Adrenal gland (tissue), 19 donors: ENCODE measurements at places on chromosomes 7 and 10.

GRCh38 chr7:112001091-112001826 lies 204.9 kb downstream of the DOCK4 start:
- peak; percentile 5 for DNase-seq

GRCh38 chr10:1716839-1717238 lies 20.5 kb downstream of the ADARB2 start:
- DNase-seq, result no peak

GRCh38 chr7:101106386-101106785 lies 20.5 kb upstream of the SERPINE1 start:
- no peak for DNase-seq

GRCh38 chr10:98539578-98539977 lies 92.8 kb upstream of the HPS1 start:
- DNase-seq, result no peak

GRCh38 chr7:149257146-149257545 lies 4.8 kb upstream of the ZNF783 start:
- no peak for DNase-seq

DNA sequence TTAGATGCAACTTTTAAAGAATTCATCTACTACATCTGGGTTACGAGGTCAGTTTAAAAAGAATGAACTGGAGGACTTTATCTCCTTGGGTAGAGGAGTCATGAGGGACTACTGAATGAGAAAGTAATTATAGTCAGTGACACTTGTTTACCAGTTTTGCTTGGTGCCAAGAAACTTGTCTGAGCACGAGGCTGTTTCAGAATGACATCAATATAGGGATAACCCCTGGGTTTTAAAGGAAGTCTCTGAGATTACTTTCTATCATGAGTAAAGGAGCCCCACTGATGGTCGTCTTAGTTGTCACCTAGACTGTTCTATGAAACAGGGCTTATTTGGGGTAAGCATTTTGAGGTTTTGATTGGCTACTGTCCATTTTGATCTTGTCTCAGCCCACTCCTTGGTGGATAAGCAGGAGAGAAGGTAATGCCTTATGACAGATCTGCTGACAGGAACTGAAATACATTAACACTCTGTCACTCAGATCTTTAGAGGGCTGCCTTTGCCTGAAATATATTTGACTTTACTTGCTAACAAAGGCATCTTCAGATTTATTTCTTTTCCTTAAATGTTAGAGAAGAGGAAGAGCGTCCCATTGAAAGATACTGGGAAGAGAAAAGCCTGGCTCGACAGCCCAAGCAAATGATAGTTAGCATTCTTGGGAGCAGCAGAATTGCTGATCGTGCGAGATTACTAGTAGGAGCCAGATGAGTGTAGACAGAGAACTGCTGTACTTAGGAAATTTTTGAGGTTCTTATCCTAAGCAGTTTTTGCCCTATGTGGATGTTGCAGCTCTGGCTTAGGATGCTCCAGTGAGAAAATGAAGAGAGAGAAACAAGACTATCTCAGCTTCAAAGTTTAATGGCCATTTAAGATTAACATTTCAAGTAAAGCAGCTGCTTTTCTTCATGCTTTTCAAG lies 299.2 kb upstream of the LRGUK start:
- DNase-seq, result no peak

DNA sequence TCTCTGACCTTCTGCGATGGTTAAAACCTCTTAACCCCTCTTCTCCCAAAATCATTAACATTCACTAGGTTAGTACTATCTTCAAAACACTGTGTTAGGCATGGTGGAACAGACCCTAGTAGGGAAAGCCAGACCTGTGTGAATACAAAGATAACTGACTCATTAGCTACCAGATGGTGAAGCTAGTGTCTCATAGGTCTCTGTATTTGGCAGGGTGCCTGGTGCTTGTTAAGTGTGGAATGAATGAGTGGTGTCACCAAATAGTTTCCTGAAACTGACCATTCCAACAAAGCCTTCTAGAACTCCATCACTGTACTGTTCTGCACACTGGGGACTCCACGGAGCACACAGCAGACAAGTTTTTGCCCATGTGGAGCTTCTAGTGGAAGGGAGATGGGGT lies 27.7 kb upstream of the TM9SF3 start:
- DNase-seq, result peak; percentile 51

- no peak for DNase-seq
Observed at GRCh38 chr7:52355053-52355452, 680.4 kb upstream of the POM121L12 start.

DNA sequence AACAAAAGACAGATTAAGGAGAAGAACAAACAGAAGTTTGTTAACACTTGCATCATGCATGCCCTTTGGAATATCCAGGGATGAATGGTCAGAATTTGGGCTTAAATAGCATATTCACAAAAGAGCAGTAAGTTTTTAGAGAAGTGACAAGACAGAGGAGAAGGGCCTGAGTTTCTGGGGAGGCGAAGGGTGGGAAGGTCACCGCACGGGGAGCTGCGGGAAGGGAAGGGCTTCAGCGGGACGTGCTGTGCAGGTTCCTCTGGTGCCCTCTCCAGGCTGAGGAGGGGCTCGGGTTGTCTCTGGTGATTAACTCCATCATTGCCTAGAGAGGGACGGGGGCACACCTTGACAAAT lies 10.4 kb upstream of the ZNF22 start:
- DNase-seq, result peak; percentile 11

DNA sequence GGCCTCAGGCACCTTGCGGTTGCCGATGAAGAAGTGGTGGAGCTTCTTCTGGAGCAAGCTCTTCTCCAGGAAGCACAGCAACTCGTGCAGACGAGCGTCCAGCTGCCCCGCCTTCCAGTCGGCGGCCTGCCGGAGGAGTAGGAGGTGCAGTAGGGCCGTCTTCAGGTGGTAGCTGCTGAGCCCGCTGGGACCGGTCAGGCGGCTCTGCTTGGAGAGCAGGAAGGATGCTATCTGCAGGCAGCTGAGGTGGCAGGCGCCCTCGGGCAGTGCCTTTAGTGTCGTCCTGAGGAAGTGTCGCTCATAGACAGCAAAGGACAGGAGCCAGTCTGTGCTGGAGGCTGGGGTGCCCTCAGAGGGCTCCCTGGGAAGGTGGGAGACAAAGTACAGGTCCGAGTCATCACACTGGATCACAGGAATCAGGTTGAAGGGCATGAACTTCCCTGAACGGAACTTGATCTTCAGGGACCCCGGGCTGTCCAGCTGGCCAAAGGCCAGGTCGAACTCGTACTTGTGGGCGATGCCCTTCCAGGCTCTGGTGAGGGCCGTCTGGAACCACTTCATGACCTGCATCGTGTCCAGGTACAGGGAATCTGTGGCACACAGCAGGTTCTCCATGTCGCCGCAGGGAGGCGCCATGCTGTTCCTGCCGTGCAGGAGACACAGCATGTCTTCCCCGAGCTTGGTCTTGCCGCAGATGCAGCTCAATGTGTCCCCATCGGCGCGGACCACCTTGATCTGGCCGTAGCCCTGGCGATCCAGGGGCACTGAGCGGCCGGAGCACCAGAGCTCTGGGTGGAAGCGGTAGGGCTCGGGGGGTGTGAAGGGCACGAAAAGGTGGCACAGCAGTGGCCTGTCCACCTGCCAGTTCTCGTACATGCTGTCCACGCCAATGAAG lies 23.4 kb downstream of the ITPRIP start:
- DNase-seq, result no peak

DNA sequence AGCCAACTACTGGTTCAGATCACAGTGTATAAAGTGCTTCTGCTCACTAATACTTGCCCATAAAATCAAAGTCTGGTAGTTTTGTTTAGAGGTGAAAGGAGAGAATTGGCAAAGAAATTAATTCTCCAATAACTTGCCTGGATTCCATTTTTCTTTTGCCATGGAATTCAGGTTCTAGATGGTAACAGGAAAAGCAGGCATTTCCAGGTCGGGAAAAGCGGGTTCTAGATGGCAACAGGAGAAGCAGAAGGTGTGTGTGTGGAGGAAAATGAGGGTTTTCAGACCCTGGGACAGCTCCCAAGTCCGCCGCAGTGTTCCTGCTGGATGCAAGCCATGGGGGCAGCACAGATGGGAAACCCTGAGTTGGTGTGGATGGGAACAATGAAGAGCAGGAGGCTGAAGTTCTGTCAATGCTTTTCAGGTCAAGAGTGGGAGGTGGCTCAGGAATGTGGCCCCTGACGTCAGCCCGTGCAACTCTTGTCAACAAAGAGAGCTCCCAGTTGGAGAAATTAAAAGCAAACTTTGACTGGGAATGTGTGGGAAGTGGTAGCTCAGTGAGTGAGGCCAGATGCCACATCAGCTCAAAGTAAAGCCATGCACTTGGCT lies 696.7 kb downstream of the LRMDA start:
- no peak for DNase-seq

- no peak for DNase-seq
Observed at GRCh38 chr10:94678475-94678874, 5.1 kb upstream of the CYP2C18 start.

DNA sequence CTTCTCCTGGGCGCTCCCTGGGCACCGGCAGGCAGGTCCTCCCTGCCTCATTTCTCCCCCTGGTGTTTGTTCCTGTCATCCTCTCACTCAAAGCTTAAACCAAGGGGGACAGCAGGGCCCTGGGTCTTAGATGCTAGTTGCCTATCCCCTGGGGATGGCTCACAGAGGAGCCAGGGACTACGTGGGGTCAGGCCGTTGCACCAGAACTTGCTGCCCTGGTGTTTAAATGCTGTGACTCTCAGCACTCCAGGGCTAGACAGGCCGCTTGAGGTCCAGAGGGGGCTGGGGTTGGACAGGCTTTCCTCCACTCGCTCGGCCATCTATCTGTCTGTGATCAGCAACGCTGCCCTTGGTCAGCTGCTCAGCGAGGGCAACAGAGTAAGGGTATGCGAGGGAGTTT lies 340.3 kb downstream of the CXCL12 start:
- no peak for DNase-seq

- no peak for DNase-seq
Observed at GRCh38 chr10:6558759-6559461, 21.2 kb downstream of the PRKCQ start.

- DNase-seq, result no peak
Observed at GRCh38 chr7:107728276-107728675, 15.7 kb upstream of the CBLL1 start.

- no peak for DNase-seq
Observed at GRCh38 chr10:46268076-46268881, 18.5 kb upstream of the ANTXRL start.

GRCh38 chr7:16599860-16600259 lies 45.7 kb downstream of the ANKMY2 start:
- no peak for DNase-seq

DNA sequence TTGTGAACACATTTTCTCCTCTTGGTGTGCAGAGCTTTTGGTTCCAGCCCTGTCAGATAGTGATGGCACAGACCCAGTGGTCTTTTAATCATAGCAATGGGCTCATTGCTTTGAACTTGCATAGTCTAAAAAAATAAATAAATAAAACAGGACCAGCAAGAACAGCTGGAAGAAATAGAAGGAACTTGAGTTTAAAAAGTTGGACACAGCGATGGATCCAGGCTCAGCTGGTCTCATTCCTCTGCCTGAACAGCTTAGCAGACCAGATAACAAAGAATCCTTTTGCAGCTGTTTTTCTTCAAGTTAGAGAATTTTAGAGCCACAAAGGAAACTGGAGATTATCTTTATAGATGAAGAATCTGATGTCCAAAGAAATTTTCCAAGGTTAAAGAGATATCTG lies 1005.6 kb downstream of the LRMDA start:
- no peak for DNase-seq

DNA sequence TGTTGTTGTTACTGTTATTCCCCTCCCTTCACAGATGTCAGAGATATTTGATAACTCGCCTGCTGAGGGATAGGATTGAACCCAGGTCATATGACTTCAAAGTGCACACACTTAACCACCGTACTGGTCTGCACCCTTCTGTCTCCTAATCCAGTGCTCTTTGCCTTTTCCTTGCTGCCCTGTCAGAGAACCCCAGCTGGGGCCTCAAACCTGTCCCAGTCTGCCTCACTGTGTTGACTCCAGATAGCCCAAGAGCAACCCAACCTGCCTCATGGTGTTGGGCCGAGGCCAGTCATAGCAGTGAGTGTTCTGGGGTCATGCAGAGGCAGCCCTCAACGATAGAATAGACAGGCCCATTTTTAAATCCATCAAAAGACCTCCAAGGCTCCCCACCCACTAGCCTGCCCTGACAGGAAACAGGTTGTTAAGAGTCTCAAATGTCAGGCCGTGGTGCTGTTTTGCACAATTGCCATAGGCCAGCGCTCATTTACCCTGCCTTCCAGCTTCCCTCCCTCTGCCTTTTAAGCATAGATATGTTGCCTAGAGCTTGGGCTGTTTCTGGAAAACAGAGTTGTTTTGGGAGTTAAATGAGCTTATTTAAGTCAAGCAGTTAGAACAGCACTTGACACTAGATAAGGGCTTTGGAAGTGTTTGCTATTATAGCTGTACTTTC lies 37.0 kb upstream of the PDCD4 start:
- DNase-seq, result no peak

GRCh38 chr10:24920907-24921881 lies 31.2 kb downstream of the PRTFDC1 start:
- DNase-seq, result peak; percentile 78

DNA sequence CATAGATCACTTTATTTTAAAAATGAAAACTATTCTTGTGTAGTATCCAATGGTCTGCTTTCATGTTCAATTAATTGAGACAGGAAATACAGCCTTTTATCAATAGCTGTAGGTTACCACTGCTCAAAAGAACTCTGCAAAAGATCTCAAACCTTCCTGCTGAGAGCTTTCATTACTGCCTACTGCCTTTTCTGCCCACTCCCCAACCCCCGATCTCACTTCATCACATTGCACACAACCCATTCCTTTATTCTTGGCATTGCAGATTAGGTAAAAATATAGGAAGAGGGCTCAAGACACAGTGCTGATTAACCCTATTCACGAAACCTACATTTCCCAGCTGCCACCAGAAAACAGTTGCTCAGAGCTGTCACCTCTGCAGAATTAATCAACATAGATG lies 171.4 kb downstream of the BTAF1 start:
- no peak for DNase-seq

GRCh38 chr7:99105756-99106155 lies 38.2 kb downstream of the SMURF1 start:
- DNase-seq, result no peak
